ENCODE measurements at places on chromosomes 6 and 20.
A peak's percentile ranks its signal among the peaks of the same experiment; 100 is the strongest.

DNA sequence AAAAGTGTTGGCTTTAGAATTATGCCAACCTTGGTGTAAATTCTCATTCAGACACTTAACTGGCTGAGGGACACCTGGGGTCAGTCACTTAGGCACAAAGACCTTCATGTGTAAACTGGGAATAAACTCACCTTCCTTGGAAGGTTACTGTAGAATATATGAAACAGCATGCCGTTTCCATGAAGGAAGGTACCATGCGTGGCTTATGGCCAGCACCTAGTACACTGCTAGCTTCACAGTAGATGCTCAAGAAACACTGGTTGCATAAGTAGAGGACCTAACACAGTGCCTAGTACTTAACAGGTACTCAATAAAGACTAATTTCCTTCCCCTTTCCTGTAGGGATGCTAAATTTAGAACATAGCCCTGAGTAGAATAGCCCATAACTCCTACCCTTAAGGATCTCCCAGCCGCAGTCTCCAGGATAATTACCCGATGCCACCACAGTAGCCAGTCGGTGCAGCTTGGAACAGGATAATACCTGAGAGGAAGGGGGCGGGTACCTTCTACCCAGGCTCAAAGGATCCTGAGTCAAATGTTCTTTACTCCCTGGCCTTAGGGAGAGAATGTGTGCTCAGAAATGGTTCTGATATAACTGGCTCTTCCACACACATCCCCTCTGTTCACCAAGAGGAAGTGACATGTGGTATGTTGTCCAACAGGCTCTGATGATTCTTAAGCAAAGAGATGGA lies 3.6 kb downstream of the BCL2L1 start:
- DNase-seq = no peak

GRCh38 chr20:46991880-46992639 lies 97.4 kb downstream of the EYA2 start:
- no peak for DNase-seq

GRCh38 chr6:33091957-33092356 lies 16.2 kb downstream of the HLA-DPB1 start:
- DNase-seq = no peak

DNA sequence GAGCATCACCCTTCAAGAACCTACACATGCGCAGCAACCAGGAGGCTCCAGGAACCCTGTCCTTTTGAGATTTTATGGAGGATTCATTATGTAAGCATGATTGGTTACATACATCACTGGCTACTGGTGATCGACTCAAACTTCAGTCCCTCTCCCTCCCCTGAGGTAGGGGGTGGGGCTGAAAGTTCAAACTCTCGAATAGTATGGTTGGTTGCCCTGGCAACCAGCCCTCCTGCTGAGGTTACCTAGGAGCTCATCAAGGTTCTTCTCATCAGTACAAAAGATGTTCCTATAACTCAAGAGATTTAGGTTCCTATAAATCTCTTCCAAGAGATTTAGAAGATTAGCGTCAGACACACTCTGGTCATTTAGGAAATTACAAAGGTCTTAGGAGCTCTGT lies 21.9 kb upstream of the ZSCAN9 start:
- DNase-seq = no peak

- DNase-seq = no peak
Observed at GRCh38 chr20:2800521-2801285, at the start of gene CPXM1. TSS of gene CPXM1 (minus strand) at chr20:2800627. CDS start at chr20:2800572, 55 bp downstream.

GRCh38 chr6:119096721-119097565 lies 18.5 kb upstream of the FAM184A start:
- DNase-seq = no peak

GRCh38 chr6:24760210-24760609 lies 14.5 kb upstream of the GMNN start:
- no peak for DNase-seq

DNA sequence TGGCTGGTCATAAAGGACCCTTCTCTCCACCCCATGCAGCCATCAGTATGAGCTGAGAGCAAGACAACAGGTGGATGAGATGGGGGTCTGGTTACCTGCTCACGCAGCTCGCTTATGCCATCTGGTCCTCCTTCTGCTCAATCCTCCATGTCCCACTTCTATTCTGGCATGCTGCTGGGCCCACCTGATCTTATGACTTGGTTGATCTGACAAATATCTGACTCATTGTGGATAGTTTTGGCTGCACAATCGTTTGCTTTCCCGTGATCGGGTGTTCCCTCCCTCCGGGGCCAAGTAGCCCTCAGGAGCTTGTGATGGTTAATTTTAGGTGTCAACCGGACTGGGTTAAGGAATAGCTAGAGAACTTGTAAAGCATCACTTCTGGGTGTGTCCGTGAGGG lies 26.6 kb upstream of the ELMO2 start:
- no peak for DNase-seq

- no peak for DNase-seq
Observed at GRCh38 chr6:169967687-169968086, 216.3 kb downstream of the ERMARD start.

DNA sequence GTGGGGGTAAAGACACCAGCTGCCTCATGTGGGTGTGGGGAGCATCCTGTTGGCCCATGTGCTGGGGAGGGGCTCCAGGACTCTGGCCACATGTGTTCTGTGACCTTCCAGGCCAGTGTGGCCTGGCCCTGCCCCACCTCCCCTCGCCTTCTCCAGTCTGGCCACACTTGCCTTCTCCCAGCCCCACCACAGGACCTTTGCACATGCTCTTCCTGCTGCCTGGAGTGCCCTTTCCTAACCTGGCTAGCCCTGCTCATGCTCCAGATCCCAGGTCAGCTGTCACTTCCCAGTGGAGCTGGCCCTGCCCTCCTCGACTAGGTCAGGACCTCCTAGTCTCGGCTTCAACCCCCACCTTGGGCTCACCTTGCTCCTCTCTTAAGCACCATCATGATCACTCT lies 183.8 kb downstream of the CDH4 start:
- no peak for DNase-seq

DNA sequence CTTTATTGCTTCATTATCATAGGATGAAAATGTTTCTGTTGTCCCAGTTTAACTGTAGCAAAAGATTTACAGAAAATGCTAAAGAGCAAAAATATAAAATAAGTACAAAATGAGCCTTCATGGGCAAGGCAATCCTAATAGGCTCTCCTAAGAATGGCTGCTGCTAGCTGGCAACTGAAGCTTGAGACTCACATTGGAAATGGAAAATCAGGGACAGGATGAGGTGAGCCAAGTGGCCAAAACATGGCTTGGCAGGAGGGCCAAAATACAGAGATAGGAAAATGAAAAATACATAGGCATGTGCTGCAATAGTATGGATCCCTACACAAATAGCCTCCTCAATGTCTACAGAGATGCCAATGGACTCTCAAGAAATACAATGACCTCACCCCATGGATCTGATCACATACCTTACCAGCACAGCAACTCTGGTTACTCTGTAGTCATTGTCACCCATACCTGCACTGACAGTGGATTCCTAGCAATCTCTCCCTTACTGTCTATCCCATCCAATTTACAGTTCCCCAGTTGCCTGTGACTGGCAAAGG lies 105.4 kb downstream of the DST start:
- DNase-seq = no peak

GRCh38 chr6:68211242-68211795 lies 423.8 kb upstream of the ADGRB3 start:
- DNase-seq = no peak

DNA sequence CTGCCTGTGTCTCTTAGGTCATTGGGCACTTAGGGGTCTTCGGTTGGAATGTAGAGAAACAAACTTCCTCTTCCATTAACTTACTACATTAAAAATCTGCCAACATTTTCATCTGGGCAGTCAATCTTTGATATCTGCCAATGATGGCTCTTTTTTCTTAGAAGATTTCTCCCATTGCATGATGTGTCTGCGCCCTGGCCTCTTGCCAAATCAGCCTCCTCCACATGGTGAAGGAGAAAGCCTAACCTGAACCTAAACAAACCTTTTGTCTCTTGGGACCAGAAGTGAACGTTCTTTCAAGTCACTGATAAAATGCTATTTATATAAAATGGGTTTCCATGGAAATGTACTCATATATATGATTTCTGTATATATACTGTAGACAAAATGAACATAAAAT lies 998.9 kb upstream of the GJE1 start:
- no peak for DNase-seq

GRCh38 chr6:112061605-112062004 lies 7.7 kb downstream of the CCN6 start:
- no peak for DNase-seq

DNA sequence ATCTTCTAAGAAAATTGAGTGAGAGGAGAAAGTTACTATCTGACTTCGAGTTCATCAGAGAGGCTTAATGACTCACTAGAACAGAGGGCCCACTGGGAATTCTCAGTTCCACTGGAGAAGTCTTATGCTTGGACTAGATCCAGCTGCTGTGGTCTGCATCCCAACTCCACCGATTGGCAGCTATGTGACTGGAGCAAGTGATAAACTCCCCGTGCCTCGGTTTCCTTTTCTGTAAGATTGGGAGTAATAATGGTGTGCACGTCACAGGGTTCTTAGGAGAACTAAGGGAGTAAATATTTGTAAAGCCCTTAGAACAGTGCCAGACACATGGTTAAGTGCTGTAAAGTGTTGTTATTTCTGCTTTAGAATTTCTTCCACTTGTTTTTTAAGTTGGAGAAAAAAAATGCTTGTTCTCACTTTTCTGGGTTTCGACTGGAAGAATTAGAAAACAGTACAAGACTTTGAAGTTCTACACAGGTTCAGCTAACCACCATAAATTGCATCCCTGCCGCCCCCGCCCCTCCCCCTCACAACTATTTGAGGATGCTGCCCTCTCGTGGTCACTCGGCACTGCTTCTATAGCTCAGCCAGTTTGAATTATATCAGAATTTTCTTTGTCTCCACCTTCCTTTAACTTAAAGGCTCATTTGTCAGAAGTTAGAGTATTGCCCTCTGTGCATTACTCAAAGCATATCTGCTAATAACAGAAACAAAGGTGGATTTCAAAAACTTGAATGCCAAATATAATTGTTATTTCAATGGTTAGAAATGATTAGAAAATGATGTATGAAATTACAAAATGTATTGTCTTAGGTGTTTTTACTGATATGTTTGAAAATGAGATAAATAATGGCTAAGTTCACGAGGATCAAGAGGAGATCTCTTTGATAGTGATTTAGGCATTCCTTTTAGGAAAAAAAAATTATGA lies 95.0 kb upstream of the IFNGR1 start:
- DNase-seq = peak; percentile 54

DNA sequence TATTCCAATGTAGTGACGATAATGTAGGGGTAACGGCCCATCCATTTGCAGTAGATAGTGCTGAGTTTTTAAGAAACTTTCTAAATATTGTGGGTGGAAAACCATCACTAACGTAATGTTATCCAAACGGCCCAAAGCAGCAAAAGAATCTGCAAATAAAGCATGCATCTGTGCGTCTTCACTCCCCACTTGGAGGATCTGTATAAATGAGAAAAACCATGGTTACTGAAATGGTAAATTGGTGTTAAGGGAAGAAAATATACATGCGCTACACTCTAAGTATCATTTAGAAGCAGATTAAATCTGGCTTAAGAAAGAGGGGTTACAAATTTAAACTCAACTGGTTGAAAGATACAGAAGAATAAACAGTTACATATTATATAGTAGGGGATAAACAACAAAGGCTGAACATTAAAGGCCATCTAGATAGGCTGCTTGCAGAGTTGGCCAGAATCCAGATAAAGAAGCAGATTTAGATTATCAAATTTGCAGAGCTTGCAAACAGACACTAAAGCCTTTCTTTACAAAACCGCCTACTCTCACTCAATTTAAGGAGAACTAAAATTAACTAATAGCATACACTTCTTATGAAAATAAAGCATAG lies 93.3 kb downstream of the SESN1 start:
- DNase-seq = no peak

DNA sequence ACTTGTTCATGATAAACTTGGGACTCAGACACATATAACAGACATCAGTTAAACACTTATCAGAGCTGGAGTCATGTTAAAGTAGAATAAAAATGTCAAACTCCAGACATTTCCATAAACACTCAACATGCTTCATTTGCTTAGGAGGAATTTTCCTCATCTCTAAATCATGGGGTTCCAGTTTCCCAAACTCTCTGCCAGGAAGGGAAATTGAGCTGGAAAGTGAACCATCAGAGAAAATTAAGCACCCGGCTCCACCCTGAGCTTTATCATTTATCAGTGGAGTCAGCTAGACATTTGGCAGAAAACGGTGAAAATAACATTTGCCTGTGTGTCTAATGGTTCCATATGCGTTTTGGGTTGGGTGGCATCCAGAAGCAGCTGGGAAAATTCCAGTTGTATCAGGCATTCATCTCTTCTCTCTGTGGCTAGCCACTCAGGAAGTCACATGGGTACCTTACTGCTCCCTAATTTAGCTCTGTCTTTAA lies 25.3 kb upstream of the ZNFX1 start:
- DNase-seq = no peak

GRCh38 chr6:8361259-8361658 lies 74.1 kb downstream of the SLC35B3 start:
- no peak for DNase-seq

DNA sequence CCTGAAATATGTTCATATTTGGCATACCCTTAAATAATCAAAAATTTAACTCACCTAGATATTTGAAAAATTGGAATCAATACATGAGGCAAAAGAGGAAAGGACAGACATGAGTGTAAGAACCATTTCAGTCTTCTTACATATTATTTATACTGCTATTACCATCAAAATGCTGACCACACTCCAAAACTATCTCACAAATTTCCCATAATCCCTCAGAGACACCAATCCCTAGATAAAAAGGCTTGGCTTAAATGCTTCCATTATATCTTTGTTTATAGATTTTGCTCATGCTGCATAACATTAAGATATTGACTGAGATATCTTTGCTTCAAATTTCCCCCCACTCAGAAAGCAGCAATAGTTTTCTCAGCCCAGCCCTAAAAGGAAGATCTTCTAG lies 11.7 kb upstream of the NT5DC1 start:
- DNase-seq = no peak

GRCh38 chr6:152124429-152125074 lies 317.1 kb downstream of the ESR1 start:
- no peak for DNase-seq

DNA sequence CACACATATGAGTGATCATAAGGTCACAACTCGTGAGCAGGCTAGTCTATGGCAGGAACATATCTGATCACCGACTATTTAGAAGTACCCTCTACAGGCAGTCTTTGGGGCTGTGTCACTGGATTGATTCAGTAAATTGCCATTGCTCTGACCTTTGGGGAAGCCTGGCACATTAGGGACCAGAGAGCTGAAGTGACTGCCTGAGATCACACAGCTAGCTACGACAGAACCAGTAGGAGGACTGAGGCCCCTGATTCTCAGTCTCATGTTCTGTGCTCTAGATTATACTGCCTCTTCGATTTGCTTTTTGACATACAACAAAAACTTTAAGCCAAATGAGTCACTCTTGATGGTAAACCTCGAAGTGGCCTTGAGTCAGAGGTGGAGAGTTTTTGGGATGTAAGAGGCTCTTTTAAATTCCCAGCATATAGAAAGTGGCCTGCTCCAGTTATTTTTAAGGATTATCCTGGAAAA lies 247.5 kb upstream of the SUPT3H start:
- no peak for DNase-seq

GRCh38 chr6:75203721-75204120 lies 2.1 kb downstream of the COL12A1 start:
- DNase-seq = no peak

Data from activated naive CD4-positive, alpha-beta T cell (primary cell).